Occipital lobe (tissue), 3 donors: ENCODE measurements at places on chromosomes 12 and 14. TPM values are rescaled to one million over a fixed set of nuclear protein-coding genes. Genes with fewer than 3 reads are reported as not detected.

Gene PRB4
- not detected for total RNA-seq

Gene MLEC
- total RNA-seq, result 41.5 TPM

Gene FAM186B
- not detected for total RNA-seq

Gene C1R
- total RNA-seq, result 2.5 TPM

Gene CAPZA3
- total RNA-seq, result not detected

GRCh38 chr12:20361416-20361815 is 6.9 kb upstream of the PDE3A start:
- DNase-seq, result no peak

DNA sequence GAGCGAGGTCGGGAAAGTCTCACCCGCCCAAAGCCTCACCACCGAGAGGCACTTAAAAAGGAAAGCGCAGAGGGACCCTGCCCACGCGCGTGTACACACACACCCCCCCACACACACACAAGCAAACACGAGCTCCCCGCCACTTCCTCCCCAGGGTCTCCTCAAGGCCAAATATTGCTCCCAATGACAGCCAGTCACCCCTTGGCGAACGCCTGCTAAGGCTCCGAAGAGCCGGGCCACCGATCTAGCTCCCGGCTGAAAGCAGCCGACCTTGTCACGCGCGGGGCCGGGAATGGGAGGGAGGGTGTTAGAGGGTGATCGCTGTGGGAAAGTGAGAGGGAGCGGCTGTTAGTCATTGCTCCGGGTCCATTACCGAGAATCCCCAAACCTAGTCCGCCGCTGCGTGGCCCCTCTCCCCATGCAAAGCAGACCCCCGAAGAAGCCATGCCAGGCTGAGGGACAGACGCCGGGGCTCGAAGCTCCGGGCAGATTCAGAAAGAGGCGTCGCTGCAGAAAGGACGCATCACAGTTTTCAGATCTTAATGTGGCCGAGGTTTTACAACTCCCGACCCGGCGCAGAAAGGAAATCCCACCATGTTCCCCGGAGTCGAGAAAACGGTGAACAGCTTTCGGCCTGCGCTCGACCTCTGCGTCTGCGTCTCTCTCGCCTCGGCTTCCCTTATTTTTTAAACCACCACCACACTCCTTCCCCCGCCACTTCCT is 2.6 kb downstream of the BMP4 start:
- no peak for DNase-seq

DNA sequence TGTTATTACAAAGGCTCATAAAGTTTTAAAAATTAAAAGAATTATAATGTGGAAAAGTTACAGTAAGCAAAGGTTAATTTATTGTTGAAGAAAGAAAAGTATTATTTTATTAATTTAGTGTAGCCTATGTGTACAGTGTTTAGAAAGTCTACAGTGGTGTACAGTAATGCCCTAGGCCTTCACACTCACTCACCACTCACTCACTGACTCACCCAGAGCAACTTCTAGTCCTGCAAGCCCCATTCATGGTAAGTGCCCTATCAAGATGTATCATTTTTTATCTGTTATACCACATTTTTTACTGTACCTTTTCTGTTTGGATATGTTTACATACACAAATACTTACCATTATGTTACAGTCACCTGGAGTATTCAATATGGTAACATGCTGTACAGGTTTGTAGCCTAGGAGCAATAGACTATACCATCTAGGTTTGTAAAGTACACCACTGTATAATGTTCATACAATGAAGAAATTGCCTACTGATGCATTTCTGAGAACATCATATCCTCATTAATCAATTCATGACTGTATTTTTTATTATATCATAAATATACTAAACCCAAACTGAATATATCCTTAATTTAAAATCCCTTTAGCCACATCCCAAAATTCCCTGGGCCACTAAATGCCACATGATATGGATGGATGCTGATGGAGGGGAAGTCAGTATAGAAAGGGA is 43.6 kb upstream of the NID2 start:
- no peak for DNase-seq

DNA sequence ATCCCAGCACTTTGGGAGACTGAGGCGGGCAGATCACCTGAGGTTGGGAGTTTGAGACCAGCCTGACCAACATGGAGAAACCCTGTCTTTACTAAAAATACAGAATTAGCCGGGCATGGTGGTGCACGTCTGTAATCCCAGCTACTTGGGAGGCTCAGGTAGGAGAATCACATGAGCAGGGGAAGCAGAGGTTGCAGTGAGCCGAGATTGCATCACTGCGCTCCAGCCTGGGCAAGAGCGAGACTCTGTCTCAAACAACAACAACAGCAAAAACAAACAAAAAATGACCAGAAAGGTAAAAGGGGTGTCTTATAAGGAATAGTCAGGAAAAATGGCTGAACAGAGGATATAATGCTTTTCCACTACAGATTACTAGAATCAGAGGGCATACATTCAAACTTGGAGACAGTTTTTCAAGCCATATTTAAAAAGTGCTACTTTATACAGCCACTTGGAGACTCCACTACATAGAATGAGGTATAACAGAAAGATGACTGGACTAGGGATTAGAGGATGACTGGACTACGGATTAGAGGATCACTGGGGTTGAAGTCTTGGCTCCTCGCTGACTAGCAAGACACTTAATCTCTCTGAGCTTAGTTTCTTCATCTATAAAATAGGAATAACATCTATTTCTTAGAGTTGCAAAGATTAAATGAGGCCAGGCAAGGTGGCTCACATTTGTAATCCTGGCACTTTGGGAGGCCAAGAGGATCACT is 4.9 kb upstream of the CS start:
- DNase-seq, result no peak

DNA sequence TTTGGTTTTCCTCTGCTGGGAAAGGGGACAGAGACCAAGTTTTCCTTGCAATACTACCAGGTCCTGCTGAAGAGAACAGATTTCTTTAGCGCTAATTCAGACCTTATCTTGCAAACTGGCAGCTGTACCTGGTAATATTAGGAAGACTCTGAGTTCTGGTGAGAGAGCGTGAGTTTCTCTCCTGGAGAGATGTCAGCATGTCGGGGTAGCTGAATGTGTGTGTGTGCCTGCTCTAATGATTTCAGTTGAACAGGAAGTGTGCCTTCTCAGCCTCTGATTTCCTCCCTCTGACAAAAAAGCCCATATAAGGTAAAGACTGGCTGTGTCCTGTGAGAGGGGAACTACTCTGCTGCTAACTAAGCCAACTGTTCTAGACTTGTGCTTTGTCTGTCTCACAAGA is 10.3 kb upstream of the ERP27 start:
- DNase-seq, result no peak

DNA sequence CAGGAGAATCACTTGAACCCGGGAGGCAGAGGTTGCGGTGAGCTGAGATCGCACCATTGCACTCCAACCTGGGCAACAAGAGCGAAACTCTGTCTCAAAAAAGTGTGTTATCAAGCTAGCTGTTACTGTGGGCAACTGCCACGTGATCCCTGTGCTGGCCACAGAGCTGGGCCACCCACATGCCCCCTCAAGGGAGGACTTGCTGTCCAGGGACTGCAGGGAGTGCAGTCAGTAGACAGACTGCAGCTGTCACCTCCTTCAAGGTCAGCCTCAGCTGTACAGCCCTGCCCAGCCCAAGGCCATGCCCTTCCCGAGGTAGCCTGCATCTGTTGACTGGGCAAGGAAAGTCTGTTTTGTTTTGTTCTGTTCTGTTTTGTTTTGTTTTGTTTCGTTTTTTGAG is 46.6 kb upstream of the BICDL1 start:
- no peak for DNase-seq

DNA sequence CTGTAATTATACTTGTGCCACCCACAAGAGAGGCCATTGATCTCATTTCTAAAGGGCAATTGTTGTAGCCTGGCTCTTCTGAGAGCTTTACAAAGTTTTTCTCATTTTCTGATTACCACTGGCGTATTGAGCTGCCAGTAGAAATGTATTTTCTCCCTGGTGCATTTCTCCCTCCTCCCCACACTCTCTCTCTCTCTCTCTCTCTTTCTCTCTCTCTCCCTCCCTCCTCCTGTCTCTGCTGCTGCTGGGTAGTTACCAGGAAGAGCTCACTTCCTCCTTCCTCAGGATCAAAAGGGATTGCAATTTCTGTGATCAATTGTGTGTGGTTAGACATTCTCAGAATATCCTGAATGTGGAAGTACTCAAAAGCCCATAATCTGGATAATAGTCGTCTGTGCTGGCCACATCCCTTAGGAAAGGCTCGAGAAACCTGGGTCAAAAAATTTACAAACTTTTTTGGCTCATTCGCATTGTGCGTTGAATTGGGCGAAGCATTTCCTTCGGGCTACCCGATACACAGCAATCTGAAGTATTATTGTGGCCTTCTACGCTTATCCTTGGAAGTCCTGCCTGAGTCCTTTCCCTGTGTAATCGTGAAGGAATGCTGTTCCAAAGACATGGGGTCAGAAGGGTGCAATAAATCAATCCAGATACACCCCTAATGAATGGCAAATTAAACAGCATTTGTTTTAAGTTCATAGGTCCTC is 254.8 kb downstream of the MSRB3 start:
- no peak for DNase-seq

GRCh38 chr14:71320734-71321573 is 413.7 kb downstream of the PCNX1 start:
- peak; percentile 53 for DNase-seq

GRCh38 chr14:92660571-92660970 is 87.9 kb downstream of the LGMN start:
- DNase-seq, result no peak

DNA sequence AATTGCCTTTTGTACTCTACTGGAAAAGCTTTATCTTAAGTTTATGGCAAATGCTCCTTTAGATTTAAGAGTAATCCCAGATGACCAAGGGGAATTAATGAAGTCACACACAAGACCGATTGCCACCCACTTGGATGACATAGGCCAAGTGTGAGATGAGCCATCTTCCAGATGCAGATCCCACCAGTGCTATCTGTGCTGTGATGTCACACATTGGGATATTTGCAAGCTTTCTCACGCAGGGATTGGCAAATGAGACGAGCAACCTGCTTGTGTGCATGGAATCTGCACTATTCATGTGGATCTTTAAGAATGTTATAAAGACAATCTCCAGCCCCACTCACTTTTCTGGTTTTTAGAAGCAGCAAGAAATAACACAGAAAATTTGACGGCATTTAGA is 602.1 kb upstream of the TMEM132C start:
- DNase-seq, result no peak

- DNase-seq, result no peak
Measured at GRCh38 chr14:36664322-36665193, 2.9 kb downstream of the PAX9 start.

GRCh38 chr14:26330982-26331381 is 266.9 kb downstream of the NOVA1 start:
- no peak for DNase-seq

GRCh38 chr12:107107381-107107780 is 14.0 kb upstream of the CRY1 start:
- no peak for DNase-seq

- no peak for DNase-seq
Measured at GRCh38 chr14:94450722-94451090, 1.9 kb downstream of the SERPINA11 start.
